Glutamatergic neuron (in vitro differentiated cells): ENCODE measurements at places on chromosomes 12 and 14. TPM values are rescaled to one million over a fixed set of nuclear protein-coding genes. Genes with fewer than 3 reads are reported as not detected.

HPD gene
- total RNA-seq = not detected

ESRRB gene
- 1.7 TPM for total RNA-seq

A2ML1 gene
- total RNA-seq = not detected

GLIPR1 gene
- 0.25 TPM for total RNA-seq

AGAP2 gene
- total RNA-seq = 45.5 TPM

NINJ2 gene
- 0.76 TPM for total RNA-seq

CCDC88C gene
- total RNA-seq = 68.0 TPM

WDHD1 gene
- 13.9 TPM for total RNA-seq

RERG gene
- total RNA-seq = not detected

DNA sequence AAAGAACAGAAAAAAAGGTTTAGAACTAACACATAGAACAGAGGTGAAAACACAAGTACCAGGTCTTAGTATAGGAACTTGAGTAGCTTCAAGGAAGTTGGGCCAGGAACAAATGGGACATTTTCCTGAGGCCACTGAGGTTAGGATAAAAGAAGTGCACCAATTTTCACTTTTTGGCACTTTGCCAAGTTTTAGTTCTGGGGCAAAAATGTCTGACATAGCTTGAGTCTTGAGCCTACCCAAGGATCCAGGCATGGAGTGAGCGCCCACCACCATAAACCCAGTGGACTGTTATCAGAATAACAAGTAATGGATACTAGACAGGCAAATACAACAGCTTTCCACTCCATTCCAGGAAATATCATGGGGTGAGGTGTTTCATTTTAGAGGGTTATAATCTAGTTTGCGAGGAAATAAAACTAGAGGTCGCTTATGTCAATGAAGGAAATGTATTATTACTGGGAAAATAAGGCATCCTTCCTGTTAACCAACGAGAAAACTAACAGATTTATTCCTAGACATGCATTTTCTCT, 199.7 kb upstream of the HMGA2 start:
- DNase-seq = no peak

- DNase-seq = no peak
Observed at GRCh38 chr14:85205875-85206274, 324.1 kb upstream of the FLRT2 start.

DNA sequence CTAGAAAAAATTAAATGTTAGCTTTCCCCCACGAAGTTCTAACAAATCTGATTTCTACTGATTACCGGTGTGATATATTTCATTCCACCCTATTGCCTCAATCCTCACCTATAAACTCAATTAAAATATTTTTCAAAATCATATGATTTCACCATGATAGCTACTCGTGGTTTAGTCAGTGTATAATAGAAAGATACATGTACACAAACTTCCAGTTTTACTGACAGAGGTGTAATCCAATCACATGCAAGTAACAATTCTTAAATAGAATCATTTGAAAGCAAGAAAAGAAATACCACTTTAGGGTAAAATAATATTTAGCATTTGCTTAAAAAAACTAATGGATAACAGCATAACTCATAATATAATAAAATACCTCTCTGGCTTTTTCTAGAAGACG, 55.0 kb upstream of the C12orf50 start:
- DNase-seq = no peak

DNA sequence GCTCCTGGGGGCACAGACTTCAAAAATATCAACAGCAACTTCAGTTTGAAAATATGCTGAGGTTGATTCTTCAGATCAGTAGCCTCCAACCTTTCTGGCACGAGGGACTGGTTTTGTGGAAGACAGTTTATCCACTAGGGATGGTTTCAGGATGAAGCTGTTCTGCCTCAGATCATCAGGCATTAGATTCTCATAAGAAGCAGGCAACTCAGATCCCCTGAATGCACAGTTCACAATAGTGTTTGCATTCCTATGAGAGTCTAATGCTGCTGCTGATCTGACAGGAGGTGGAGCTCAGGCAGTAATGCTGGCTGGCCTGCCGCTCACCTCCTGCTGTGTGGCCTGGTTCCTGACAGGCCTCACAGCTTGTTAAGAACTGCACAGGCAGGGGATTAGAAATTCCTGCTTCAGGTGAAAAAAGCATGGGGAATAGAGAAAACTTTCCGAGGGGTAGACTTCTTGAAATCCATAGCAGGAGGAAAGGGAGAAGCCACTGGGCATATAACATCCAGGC, 12.8 kb downstream of the EPYC start:
- no peak for DNase-seq

DNA sequence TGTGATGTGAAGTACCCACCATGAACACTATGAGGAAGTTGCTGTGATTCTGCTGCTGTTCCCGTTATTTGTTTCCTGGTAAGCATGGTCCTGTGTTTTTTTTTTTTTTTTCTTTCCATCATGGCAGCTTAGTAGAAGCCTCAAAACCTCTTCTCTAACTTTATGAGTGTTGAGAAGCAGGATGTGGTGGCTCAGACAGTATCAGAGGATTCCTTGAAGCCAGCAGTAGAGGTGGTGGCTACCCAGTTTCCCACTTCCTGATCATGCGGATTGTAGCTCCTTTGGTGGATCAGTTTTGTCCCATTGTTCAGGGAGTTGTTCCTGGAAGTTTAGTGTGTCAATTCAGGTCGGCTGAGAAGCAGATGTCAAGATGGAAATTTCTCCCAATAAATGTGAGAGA, 175.8 kb downstream of the ATP23 start:
- DNase-seq = no peak

DNA sequence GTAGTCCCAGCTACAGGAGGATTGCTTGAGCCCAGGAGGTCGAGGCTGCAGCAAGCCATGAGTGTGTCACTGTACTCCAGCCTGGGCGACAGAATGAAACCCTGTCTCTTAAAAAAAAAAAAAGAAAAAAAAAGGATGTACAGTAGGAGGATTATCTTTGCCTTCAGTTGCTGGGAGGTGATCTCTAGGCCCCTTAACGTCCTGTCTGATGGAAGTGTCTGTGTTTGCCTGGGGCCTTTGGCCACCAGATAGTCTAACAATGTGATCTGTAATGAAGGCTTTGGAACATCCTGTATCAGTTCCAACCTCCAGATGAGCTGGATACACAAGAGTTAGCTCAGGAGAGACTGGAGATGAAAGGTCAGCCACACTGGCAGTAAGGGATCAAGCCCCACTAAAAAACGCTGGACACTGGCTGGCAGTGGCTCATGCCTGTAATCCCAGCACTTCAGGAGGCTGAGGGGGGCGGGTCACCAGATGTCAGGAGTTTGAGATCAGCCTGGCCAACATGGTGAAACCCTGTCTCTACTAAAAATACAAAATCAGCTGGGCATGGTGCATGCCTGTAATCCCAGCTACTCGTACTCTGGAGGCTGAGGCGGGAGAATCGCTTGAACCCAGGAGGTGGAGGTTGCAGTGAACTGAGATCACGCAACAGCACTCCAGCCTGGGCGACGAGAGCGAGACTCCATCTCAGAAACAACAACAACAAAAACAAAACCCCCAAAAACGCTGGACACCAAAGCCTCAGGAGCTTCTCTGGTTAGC, 19.0 kb upstream of the HNF1A start:
- DNase-seq = no peak

DNA sequence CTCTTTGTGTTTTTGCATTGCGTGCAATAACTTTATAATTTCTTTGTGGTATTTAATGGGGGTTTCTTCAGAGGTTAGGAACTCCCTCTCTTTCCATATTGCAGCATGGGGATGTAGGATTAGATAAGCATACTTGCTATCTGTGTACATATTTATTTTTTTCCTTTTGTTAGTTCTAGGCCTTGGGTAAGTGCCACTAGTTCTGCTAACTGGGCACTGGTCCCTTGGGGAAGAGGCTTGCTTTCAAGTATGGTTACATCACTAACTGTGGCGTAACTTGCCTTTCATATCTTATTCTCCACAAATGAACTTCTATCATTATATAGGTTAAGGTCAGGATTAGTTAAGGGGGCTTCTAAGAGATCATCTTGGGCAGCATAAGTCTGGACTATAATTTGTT, 31.5 kb upstream of the SLCO1B3 start:
- no peak for DNase-seq

DNA sequence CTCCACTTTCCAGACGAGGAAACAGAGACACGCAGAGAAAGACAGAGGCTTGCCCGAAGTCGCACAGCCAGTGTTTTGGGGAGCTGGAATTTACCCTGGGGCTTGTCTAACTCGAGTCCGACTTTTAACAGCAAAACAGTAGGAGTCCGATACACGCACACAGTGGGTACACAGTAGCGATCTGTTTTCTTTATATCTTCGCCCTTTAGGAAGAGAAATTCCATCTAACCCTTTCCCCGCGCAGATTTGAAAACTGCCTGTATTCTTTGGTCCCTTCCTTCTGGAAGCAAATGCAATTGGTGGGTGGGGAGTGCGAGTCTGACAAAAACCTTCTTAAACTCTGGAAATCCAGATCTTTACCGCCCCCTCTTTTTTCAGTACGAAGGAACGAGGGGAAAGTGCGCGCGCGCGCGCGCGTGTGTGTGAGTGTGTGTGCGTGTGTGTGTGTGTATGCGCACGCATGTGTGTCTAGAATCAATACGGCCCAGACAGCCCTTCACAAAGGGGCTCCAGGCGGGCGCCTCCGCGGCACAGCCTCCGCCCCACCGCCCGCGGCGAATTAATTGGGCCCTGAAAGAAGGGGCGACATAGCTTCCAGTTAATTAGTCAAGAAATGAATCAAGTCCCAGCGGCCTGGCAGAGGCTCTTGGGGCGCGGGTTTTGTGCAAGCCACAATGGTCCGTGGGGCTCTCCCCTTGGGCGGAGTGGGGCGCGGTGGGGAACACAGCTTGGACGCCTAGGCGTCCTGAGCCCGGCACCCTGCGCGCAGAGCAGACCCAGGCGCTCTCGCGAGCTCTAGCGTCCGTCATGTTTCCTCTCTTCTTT, 14.0 kb upstream of the TBX3 start:
- peak; percentile 47 for DNase-seq

DNA sequence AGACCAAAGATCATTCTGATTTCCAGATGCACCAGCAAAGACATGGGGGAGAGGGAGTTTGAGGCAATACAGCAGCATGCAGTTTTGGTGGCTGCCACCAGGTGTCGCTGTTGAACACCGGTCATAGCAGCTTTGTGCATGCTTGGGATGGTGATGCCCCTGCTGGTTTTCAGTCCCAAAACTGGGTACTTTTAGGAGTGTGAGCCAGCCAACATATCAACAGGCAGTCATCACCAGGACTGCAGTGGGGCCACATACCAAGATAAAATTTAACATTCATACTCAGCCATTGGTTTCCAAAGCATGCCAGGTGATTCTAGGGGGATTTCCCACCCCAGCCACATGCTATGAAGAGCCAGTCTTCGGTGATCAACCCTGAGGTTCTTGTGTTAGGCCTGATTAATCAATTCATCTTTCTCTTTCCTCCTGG, 64.2 kb downstream of the PHETA1 start:
- peak; percentile 63 for DNase-seq

- no peak for DNase-seq
Observed at GRCh38 chr14:76701436-76701835, 59.8 kb upstream of the VASH1 start.

- no peak for DNase-seq
Observed at GRCh38 chr12:47770086-47770726, 2.8 kb upstream of the SLC48A1 start.

DNA sequence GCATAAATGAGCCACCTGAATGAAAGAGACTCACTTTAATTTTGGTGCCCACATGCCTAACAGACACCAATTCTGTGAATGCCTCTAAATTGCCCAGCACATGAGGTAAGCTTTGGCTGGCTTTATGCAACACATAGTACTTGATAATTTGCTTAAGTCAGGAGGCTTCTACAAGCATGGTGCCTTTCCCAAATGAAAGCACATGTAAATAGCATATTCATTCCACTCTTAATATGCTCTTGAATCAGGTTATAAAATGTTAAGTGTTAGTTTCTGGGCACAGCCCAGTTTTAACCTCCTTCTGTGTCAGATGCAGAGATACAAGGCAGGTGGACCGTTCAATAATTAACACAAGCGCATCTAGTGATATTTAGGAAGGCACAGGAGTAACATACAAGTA, 15.6 kb downstream of the TMCC3 start:
- no peak for DNase-seq

- no peak for DNase-seq
Observed at GRCh38 chr14:54177641-54178621, 218.9 kb upstream of the CDKN3 start.

GRCh38 chr14:51074701-51075385, 20.1 kb downstream of the TRIM9 start:
- DNase-seq = no peak

GRCh38 chr12:2642176-2642892, 152.4 kb upstream of the FKBP4 start:
- DNase-seq = no peak

DNA sequence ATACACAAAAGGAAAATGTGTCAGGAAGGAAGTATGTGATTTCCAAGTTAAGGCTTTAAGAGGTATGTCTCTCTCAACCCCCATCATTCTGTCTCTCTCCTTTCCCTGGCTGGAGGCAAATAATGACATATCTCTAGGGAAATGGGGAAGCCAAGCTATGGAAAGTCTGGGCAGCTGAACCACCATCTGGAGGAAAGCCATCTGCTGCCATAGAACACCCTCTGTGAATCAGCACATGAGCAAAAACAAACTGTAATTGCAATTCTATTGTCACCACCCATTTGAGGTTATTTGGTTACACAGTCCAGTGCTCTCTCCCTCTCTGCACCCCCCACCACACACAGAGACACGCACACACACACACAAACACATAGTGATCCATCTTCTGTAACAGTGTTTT, 766.2 kb downstream of the FLRT2 start:
- peak; percentile 84 for DNase-seq

GRCh38 chr14:69055999-69056788, 77.1 kb upstream of the ACTN1 start:
- no peak for DNase-seq

DNA sequence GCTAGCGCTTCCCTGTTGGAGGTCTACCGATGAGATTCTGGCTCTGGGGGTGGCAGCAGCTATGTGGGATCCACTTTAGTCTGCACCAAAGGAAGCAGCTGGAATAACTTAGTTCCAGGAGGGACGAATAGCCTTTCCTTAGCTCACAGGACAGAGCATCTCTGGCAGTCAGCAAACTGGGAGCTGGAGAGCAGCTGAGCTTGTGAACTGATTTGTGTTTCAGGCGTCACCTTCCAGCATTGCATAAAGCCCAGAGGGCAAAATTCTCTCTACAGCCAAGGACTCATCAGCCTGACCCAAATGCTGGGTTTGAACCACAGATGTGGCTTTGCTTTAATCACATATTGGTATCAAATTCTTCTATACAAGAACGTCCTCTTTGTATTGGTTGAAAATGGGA, 81.9 kb upstream of the PELI2 start:
- no peak for DNase-seq

DNA sequence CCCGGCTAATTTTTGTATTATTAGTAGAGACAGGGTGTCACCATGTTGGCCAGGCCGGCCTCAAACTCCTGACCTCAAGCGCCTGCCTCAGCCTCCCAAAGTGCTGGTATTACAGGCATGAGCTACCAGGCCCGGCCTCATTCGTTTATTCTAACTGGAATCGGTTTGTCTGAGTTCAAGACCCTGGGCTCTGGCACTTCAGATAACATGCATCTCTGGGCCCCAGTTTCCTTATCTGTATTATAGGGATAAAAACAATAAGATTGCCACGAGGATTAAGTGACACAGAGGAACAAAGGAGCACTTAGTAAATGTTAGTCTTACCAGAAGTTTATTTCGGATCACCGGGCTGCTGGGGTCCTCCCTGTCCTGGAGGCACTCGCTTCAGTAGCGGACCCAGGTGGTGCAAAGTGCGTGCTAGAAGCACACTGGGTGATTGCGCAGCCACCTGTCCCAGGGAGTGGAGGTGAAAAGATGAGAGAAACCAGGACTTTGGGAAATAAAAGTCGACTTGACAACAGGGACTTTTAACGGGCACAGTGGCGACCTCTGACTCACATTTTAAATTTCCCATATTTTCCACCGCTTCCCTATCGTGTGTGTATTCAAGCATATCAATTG, 37.5 kb downstream of the ACACB start:
- DNase-seq = no peak
